Naive B cell (primary cell): ENCODE measurements at places on chromosomes 16 and 17. TPM values are rescaled to one million over a fixed set of nuclear protein-coding genes. Genes with fewer than 3 reads are reported as not detected.

- DNase-seq: no peak
Measured at GRCh38 chr17:2911035-2911754, 115.0 kb downstream of the RAP1GAP2 start.

- DNase-seq: no peak
Measured at GRCh38 chr17:48641541-48642058, 15.4 kb upstream of the HOXB9 start.

DNA sequence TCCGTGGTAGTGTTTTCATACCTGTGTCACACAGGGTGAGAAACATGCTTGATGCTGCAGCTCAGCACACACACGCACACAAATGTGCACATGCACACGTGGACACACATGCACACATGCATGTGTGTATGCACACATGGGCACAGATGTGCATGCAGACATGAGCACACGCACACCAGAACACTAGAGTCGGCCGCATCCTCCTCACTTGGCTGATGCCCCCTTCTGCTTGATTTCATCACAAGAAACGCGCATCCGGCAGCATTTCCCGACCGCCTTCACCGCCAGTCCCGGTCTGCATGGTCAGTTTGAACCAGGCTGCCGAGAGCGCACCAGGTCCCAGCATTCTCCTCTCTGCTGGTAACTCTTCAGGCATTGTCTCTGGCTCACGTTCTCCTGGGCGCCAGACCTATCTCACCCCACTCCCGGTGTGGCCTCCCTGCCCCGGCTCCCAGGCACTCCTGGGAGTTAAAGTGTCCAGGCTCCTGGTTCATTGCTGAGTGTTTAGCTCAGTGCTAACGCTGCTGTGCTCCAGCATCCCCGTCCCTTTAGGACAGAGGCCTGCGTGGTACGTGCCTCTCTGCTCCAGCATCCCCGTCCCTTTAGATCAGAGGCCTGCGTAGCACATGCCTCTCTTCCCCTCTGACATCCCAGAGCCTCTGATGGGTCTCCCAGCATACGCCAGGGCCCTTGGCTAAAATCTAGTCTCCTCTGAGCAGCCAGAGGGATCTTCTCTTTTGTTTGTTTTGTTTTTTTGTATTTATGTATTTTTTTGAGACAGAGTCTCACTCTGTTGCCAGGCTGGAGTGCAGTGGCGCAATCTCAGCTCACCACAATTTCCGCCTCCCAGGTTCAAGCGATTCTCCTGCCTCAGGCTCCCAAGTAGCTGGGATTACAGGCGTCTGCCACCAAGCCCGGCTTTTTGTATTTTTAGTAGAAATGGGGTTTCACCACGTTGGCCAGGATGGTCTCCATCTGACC lies 16.0 kb downstream of the BAIAP2 start:
- DNase-seq: no peak

The TADA2A gene
- polyA plus RNA-seq: 16.3 TPM

The EPX gene
- not detected for polyA plus RNA-seq

DNA sequence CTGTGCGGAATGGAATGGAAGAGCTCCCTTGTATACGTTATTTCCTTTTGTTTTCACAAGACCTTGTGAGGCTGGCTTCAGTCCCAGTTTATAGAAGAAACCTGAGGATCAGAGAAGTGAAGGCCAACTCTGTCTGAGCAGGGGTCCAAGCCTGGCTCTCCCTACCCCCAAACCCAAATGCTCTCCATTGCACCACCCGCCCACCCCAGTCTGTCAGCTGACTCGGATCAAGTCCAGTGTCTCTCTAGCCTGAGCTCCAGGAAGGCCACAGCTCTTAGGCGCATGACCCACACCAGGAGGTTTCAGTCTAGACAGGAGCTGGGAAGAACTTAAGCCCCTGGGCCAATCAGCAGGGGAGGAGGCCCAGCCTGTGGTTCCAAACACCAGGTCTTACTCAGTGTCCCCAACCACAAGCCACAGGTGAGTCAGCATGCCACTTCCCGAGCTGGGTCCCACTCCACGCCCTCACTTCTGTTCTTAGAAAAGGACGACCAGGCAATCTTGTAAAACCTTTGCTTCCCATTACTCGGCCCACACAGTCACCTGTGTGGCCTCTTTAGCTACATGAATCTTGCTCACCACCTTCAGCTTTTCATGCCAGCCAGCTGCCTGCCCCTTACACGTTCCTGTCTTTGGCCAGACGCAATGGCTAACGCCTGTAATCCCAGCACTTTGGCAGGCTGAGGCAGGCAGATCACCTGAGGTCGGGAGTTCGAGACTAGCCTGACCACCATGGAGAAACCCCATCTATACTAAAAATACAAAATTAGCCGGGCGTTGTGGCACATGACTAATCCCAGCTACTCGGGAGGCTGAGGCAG lies 27.8 kb downstream of the TK2 start:
- DNase-seq: peak; percentile 17

DNA sequence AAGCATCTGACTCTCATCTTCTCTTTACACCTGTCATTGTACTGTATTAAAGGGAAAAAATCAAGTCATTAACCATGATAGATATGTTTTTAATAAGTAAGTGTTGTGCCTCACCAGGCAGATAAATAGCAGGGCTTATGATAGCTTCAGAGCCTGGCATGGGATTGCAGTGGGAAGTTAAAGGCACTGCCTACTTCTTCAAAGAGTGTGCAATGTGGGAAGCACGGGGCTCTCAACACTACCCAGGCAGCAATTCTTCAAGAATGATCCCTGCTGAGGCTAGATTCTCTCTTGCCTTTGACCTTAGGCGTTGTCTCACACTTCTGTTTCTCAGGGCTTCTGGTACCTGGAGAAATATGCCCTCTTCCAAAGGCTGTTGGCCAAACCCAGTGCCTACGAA lies 297.3 kb downstream of the MAF start:
- no peak for DNase-seq

The CD300A gene
- 1.6 TPM for polyA plus RNA-seq

GRCh38 chr17:82227629-82228277 lies 1.1 kb upstream of the SLC16A3 start:
- DNase-seq: no peak

DNA sequence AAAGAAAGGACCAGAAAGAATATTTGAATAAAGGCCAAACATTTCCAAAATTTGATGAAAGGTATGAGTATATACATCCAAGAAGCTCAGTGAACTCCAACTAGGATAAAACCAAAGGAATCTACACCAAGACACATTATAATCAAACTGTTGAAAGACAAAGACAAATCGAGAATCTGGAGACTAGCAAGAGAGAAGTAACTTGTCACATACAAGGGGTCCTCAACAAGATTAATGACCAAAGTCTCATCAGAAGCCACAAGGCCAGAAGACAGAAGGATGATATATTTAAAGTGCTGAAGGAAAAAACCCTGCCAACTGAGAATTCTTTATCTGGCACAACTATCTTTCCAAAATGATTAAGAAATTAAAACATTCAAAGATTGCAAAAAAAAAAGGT lies 9.3 kb upstream of the IL21R start:
- DNase-seq: no peak

- DNase-seq: no peak
Measured at GRCh38 chr16:1045993-1046911, 26.3 kb upstream of the SSTR5 start.

DNA sequence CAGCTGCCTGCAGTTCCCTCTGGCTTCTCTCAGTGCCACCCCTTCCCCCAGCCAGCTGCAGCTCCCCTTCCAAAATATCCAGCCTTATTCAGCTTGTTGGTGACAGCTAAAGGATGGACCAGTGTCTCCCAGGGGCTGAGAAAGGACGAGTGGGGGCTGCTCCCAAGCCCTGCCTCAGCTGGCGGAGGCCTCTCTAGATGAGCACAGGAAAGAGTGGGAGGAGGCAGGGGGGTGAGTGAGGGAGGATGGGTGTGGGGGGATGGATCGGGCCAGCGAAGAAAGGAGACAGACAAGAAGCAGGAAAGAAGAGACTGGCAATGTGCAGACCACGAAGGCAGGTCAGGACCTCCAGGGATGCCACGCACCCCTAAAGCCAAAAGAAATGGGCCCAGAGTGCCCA lies 17.5 kb downstream of the PIPOX start:
- no peak for DNase-seq

DNA sequence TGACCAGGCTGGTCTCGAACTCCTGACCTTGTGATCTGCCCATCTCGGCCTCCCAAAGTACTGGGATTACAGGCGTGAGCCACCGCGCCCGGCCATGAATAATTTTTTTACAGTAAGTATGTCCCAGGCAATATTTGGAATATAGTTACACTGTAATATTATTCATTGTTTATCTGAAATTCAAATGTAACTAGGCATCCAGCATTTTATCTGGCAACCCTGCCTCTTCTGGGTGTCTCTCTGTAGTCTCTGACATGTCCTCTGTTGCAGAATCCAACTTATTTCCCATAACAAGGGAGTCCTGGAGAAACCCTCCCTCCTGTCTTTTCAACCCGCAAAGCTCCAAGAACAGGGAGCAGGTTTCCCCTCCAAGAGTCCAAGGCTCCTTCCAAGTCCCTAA lies 36.9 kb upstream of the MYH10 start:
- DNase-seq: no peak

- no peak for DNase-seq
Measured at GRCh38 chr17:73013301-73013700, 79.2 kb downstream of the SLC39A11 start.

The OMG gene
- polyA plus RNA-seq: 0.36 TPM

The CTF1 gene
- polyA plus RNA-seq: 0.67 TPM

The SPNS3 gene
- polyA plus RNA-seq: not detected

The KRTAP4-2 gene
- not detected for polyA plus RNA-seq

The HSD11B2 gene
- polyA plus RNA-seq: not detected

- DNase-seq: no peak
Measured at GRCh38 chr17:79164913-79165695, 90.5 kb downstream of the ENGASE start.

- no peak for DNase-seq
Measured at GRCh38 chr17:58913971-58914769, 158.5 kb downstream of the PPM1E start.

The CCL16 gene
- polyA plus RNA-seq: not detected

The NUPR1 gene
- polyA plus RNA-seq: not detected

- DNase-seq: no peak
Measured at GRCh38 chr17:27306276-27306835, 12.4 kb downstream of the WSB1 start.

- DNase-seq: no peak
Measured at GRCh38 chr17:65013613-65014391, 42.7 kb downstream of the GNA13 start.

DNA sequence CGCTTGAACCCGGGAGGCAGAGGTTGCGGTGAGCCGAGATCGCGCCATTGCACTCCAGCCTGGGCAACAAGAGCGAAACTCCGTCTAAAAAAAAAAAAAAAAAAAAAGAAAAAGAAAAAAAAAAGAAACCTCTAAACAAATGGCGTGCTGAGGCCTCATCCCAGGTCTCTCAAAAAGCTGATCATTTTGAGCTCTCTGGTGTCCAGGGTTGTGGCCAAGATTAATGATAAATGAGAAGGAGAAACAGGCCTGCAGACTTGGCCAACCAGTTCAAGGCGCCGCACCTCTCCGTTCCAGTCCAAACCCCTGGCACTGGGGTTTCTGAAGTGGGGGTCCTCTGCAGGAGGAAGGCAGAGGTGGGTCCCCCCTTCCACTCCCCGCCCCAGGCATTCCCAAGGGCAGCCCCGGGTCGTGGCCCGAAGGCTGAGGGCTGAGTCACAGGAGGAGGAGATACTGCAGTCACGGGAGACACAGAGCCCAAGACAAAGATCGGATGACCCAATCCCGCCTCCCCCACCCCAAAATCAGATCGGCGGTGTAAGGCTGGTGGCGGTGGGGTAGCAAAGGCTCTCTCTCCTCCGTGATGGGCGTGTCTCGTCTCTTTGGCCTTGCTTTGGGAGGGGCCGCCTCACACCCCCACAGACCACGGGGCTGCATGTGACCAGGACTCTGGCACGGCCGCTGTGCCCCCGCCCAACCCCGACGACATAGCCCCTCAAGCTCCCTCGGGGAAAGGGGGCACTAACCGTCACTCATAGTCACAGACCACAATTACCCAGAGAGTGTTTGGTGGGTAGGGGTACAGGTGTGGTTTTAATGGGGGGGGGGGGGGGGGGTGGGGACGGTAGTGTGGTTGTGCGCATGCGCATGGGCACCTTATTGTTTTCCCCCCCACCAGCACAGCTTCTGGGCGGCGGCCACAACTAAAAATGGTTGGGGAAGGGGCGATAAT lies 1.1 kb downstream of the VAT1 start:
- DNase-seq: peak; percentile 65

The MYH1 gene
- polyA plus RNA-seq: not detected

- no peak for DNase-seq
Measured at GRCh38 chr17:28227316-28228108, 91.5 kb upstream of the TMEM97 start.

The NUP88 gene
- 337 TPM for polyA plus RNA-seq

The EVPLL gene
- not detected for polyA plus RNA-seq

DNA sequence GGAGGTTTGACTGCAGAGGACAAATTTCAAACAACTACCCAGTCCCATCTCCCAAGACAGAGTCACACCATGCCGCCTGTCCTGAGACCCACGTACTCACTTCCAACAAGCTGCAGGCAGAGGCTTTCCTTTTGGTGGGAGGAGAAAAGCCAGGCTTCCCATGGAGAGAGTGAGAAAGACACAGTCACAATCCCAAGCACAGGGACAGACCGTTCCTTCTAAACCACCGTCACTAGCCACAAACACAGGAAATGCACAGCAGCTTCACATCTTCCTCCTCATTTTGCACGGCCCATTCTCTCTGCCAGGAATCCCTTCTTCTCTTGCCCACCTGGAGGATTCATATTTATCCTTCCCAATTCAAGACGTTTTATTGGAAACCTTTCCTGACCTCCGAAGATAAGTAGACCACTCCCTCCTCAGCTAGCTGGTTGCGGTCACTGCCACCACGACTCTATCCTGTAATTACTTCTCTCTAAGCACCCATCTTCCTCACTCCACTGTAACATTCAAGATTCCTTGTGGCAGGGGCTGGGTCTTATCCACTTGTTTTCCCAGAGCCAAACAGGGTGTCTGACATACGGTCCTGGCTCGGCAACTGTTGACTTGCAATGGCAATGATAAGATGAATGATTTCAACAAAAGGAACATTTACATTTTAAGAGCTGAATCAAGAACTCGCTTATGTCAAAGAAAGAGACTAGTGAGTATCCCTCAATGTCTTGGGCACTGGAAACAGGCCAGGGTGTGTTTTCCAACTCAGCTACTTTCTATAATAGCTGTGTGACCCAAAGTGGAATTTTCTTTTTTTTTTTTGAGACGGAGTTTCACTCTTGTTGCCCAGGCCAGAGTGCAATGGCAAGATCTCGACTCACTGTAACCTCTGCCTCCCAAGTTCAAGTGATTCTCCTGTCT lies 87.6 kb downstream of the XYLT1 start:
- DNase-seq: no peak
